ENCODE measurements at places on chromosomes 1 and 21.

GRCh38 chr1:203361945-203362719, 11.2 kb upstream of the FMOD start:
- DNase-seq = no peak

- DNase-seq = no peak
These were observed 19.6 kb downstream of the ZNF362 start for GRCh38 chr1:33275706-33276572.

GRCh38 chr1:173469656-173470055, 7.5 kb upstream of the PRDX6 start:
- DNase-seq = no peak

DNA sequence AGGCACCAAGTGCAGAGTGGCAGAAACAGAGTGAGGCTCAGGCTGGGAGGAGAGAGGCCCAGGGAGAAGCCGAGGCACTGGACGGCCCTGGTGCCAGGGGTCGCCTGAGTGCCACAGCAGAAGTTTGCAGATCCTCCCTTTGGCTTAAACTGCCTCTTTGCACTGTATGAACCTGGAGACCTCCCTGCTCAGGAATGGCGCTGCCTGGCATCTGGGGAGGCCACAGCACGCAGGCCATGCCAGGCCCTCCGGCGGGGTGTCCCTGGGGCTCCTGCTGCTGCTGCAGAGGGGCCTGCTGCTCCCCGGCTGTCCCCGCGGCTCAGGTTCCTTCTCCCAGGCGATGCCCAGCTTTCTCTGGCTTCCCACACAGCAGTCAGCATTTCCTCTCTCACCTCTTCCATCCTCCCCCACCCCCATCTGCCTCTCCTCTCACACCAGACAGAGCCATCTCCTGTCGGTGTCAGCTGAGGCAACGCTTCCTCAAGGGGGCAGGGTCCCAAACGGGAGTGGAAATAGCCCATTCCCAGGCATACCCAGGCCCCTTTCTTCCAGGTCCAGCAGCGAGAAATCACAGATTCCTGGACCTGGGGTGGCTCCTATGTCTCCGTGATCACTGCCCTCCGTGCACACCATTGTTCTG, 35.2 kb downstream of the SYT6 start:
- DNase-seq = no peak

- DNase-seq = no peak
These were observed 19.1 kb upstream of the SLC5A9 start for GRCh38 chr1:48203287-48203900.

GRCh38 chr1:28887419-28887834, 26.9 kb upstream of the EPB41 start:
- peak; percentile 49 for DNase-seq

Data from thyroid gland (tissue), 4 donors.